ENCODE measurements at places on chromosomes 11 and 22.

DNA sequence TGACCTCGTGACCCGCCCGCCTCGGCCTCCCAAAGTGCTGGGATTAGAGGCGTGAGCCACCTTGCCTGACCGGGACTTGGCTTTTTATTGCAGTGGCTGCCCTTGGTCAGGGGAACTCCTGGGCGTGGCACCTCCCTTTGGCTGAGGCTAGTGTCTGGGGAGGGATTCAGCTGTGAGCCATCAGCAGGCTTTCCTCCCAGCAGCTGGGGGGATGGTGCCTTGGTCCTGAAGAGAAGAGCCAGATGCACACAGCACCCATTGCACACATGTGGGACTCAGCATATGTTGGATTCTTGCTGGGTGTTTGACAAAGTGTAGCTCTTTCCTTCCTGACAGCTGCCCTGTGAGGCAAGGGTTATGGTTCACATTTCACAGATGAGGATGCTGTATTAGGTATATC lies 8.4 kb downstream of the CYTH4 start:
- H3K4me1 ChIP-seq: no peaks in the 10 kb centered on the region
- H3K27me3 ChIP-seq: peaks cover 8% of the 10 kb centered on the region
- H3K4me3 ChIP-seq: no peak overlapping the region
- no peak overlapping the region for H3K27ac ChIP-seq

DNA sequence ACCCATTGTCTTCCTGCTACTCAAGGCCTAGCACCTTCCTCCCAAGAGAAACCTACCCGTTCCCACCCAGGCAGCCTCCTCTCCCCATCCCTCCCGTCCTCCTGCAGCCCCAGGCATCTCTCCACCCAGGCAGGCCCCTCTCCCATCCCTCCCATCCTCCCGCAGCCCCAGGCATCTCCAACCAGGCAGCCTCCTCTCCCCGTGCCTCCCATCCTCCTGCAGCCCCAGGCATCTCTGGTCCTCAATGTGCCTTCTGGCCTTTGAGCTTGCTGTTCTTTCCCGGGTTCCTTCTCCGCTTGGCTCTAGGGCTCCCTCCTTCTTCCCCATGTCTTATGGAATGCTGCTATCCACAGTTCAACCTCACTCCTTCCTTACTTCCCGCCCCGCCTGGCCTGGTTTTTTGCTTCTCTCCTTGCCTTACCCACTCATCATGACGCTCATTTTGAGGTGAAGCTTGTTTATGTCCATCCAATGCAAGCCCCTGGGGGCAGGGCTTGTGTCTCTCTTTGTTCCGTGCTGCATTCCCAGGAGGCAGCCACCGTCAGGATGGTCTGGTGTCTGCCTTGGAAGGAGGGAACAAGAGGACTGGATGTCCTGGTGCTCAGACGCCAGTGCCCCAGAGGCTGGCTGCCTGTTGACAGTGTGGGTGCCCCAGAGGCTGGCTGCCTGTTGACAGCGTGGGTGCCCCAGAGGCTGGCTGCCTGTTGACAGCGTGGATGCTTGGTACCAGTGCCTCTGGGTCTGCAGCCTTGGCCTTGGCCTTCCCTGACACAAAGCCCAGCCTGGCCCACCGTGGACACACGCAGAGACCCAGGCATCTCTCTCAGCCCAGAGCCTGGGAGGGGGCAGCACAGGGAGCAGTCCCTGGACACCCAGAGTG lies 815.7 kb downstream of the BRD1 start:
- H3K27ac ChIP-seq: no peak overlapping the region
- H3K4me3 ChIP-seq: no peak overlapping the region
- H3K36me3 ChIP-seq: no peaks in the 10 kb centered on the region
- peaks cover 3% of the 10 kb centered on the region for H3K27me3 ChIP-seq

DNA sequence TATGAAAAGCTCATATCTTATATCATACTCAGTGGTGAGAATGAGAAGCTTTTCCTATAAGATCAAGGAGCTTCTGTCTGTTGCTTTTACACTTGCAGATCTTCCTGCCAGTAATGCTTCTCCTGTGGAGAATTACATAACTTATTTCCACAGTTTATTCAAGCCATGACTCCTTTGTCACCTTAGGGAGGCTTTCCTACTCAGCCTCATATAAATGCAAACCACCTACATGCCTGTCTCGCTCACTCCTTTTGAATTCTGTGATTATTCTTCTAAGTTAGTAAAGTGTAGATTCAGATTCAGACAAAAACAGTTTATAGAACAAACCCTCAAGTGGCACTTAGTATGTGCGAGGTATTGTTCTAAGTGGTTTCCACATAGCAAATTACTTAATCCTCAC lies 716.1 kb upstream of the ANO3 start:
- no peak for DNase-seq
- no peaks in the 10 kb centered on the region for H3K27me3 ChIP-seq
- H3K4me1 ChIP-seq: no peaks in the 10 kb centered on the region
- no peak overlapping the region for H3K4me3 ChIP-seq
- H3K36me3 ChIP-seq: no peaks in the 10 kb centered on the region
- H3K27ac ChIP-seq: no peak overlapping the region

DNA sequence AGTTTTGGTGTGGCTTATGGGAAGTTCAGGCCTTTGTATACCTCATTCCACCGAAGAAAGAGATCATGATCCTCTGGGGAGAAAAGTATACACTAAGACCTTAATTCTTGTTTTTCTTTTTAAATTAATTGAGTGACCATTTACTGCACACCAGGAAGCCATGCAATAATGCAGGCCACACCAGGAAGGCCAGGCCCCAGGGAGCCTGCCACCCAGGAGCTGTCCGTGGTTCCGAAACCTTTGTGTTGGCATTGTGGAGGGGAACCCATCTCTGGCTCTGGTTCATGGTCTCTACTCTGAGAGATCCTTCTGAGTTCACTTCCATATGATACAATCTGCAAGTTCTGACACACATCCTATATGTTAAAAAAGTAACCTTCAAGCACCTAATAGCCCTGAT lies 291.8 kb downstream of the MIAT start:
- peaks cover 6% of the 10 kb centered on the region for H3K4me1 ChIP-seq
- H3K4me3 ChIP-seq: no peak overlapping the region
- peaks cover 10% of the 10 kb centered on the region for H3K27me3 ChIP-seq
- peak; percentile 54 for DNase-seq

DNA sequence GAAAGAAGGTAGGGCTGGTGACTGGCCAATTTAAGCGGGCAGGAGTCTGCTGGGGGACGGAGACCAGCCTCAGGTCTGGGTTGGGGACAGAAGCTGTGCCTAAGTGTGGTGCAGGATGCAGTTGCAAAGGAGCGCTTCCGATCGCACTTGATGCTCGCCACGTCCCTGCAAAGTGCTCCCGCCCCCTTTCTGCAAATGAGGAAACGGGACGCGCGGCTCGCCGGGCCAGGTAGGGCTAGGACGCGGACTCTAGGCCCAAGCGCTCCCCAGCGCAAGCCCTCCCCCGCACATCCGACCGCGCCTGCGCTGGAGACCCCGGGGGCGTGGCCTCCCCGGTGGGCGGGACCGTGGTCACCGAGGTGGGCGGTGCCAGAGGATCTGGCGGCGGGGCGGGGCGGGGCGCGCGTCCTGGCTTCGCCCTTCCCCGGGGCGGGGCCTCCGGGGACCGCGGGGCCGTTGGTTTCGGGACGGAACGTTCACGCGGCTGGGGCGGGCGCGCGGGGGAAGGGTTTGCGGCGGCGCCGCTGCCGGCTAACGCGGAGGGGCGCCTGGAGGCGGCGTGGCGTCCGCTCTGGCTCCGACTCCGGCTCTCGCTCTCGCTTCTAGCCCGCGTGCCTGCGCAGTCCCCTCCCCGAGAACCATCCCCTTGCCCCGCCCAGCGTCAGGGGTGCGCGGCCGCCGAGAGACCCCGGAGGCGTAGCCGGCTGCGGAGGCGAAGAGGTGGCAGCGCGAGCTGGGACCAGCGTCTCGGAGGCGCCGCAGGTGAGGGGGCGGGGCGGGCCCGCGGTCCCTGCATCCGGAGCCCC lies at the start of gene FAM118A:
TSS of gene FAM118A (plus strand) at position 513 of the 806 bp plus-strand sequence. CDS start 12,446 bp downstream, outside the sequence.
- peak; percentile 98 for DNase-seq
- peak within 1 kb of the TSS; percentile 89 for H3K4me3 ChIP-seq
- H3K27ac ChIP-seq: peak within 1 kb of the TSS; percentile 89
- peaks cover 3% of the 10 kb centered on the region for H3K36me3 ChIP-seq
- peaks cover 38% of the 10 kb centered on the region for H3K4me1 ChIP-seq

- peaks cover 2% of the 10 kb centered on the region for H3K27me3 ChIP-seq
- no peak overlapping the region for H3K4me3 ChIP-seq
- H3K4me1 ChIP-seq: peaks cover 19% of the 10 kb centered on the region
- no peak overlapping the region for H3K27ac ChIP-seq
Measured at GRCh38 chr11:70519117-70519516, 120.8 kb downstream of the CTTN start.

GRCh38 chr11:101706541-101706940 lies 122.7 kb upstream of the TRPC6 start:
- no peak overlapping the region for H3K4me3 ChIP-seq
- no peak overlapping the region for H3K27ac ChIP-seq
- H3K27me3 ChIP-seq: peaks cover 5% of the 10 kb centered on the region
- no peaks in the 10 kb centered on the region for H3K4me1 ChIP-seq

- peaks cover 10% of the 10 kb centered on the region for H3K27me3 ChIP-seq
- peak overlapping the region; percentile 95 for H3K27ac ChIP-seq
- H3K36me3 ChIP-seq: peaks cover 4% of the 10 kb centered on the region
Measured at GRCh38 chr11:44978961-44979331, 28.3 kb upstream of the TP53I11 start.

DNA sequence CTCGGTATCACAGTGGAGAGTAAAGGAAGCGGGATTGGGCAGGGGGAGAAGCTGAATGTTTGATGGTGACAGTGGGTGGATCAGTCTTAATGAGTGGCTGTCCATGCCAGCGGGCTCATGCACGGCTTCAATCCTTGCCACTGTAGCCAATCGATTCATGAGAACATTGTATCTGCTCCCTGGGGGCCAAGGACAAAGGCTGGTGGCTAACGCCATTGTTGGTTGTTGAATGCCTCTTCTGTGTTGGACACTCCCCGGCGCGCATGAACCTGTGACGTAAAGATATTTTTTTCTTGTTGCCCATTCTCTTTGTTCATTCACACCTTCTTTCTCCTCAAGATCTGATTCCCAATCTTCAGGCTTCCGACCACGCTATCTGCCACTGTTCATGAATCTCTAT lies 20.9 kb upstream of the ATXN10 start:
- no peak for DNase-seq
- no peaks in the 10 kb centered on the region for H3K36me3 ChIP-seq
- peaks cover 2% of the 10 kb centered on the region for H3K4me1 ChIP-seq
- H3K27me3 ChIP-seq: peaks cover 8% of the 10 kb centered on the region
- no peak overlapping the region for H3K27ac ChIP-seq
- no peak overlapping the region for H3K4me3 ChIP-seq

DNA sequence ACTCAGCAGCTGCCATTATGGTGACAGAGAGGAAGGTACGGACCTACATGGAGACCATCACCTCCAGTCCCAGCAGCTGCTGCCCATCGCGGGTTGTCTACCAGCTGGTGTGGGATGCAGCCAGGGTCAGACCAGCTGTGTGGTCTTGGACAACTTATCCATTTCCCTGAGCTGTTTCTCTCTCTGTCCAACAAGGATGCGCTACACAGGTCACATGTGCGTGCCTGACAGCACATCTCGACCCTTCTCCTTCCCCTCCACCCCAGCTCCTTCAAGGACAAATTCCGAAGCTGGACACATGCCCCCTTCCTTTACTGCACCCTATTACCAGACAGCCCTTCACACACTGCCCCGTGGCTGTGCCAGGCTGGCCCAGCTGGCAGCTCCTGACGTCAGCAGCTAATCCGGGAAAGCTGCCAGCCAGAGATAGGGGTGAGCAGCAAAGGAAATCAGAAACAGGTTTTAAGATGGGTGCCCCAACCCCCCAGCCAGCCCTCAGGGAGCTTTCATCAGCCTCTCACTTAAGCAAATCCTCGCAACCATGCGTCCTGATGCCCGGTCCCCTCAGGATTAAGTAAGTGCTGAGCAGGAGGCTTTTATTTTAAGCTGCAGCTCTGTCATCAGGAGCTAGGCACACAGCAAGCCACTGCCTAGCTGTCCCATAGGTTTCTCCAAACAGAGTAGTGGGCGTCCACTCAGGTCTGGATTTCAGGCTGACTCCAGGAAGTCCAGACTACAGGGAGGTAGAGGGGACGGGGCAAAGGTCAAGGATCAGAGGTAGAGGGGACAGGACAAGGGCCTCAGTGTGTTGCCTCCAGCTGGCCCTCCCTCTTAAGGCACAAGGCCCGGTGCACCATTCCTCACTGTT lies 20.3 kb downstream of the TEF start:
- no peaks in the 10 kb centered on the region for H3K36me3 ChIP-seq
- no peak overlapping the region for H3K4me3 ChIP-seq
- H3K4me1 ChIP-seq: no peaks in the 10 kb centered on the region
- no peak for DNase-seq

DNA sequence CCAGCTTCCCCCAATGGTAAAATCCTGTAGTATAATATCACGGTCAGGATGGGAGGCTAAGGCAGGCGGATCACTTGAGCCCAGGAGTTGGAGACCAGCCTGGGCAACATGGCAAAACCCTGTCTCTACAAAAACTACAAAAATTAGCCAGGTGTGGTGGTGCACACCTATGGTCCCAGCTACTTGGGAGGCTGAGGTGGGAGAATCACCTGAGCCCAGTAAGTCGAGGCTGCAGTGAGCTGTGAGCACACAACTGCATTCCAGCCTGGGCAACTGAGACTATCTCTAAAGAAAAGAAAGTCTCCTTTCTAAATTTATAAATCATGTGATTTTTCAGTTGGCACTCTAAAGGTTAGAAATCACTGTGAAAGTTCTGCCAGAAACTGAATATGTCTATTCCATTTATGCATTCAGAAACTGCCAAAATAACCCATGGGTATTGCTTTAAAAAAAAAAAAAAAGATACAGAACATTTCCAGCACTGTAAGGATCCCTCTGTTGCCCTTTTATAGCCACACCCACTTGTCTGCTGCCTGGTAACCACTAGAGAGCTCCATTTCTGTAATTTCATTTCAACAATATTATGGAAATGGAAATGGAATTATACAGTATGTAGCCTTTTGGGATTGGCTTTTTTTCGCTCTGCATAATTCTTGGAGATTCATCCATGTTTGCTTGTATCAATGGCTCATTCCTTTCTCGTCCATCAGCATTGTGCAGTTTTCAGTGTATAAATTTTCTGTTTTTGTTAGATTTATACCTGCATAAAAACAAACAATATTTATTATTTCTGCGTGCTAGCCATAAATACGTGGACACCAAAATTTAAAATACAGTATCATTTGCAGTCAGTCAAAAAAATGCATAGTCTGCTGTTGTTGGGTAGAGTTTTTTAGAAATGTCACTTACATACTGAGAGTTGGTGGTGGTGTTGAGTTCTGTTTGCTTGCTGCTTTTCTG lies 9.4 kb downstream of the CDC45 start:
- H3K27ac ChIP-seq: no peak overlapping the region
- H3K27me3 ChIP-seq: no peaks in the 10 kb centered on the region
- no peak overlapping the region for H3K4me3 ChIP-seq
- DNase-seq: no peak
- H3K36me3 ChIP-seq: no peaks in the 10 kb centered on the region
